ENCODE measurements at places on chromosomes 5 and 9.

- no peak for DNase-seq
Observed at GRCh38 chr5:33523208-33523771, 82.5 kb downstream of the TARS1 start.

- no peak for DNase-seq
Observed at GRCh38 chr9:38213631-38214299, 144.7 kb upstream of the SHB start.

GRCh38 chr5:15737036-15737821, 237.2 kb downstream of the FBXL7 start:
- peak; percentile 38 for DNase-seq

DNA sequence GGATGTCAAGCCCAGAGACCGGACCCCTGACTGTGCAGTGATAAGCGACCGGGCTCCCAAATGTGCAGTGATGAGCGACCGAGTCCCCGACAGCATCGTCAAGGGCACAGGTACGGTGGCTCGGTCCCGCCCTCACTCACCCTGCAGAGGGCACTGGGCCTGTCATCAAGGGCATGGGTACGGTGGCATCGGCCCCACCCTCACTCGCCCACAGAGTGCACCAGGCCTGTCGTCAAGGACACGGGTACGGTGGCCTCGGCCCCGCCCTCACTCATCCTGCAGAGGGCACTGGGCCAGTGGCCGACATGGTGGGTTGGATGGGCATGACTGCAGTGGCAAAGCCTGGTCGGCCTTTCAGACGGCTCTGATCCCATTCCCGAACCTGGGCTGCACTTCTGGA, 9.7 kb upstream of the LRRC14B start:
- DNase-seq = no peak

- no peak for DNase-seq
Observed at GRCh38 chr5:155024015-155024414, 10.5 kb downstream of the KIF4B start.

DNA sequence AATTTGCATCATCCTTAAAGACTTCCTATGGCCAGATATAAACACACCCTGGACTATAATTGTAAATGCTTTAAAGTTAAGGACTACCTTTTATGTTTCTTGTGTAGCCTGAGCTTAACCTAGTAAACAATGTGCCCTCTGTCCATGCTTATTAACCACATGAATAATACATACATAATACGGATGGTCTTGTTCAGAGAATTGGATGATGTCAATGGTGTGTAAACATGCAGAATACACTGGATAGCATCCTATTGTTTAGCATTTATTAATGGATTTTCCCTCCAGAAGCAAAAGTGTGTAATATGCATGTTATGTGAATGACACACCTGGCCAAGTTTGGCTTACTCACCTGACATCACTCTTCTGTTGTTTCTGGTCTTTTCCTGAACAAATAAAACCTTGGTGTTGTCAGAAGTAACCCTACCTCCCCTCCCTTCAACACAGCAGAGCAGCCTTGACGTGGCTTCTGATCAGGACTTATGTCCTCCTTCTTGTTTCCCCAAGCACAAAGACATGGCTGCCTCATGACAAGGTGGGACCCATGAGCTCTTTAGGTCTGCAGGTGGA, 517.9 kb downstream of the MTRR start:
- no peak for DNase-seq

DNA sequence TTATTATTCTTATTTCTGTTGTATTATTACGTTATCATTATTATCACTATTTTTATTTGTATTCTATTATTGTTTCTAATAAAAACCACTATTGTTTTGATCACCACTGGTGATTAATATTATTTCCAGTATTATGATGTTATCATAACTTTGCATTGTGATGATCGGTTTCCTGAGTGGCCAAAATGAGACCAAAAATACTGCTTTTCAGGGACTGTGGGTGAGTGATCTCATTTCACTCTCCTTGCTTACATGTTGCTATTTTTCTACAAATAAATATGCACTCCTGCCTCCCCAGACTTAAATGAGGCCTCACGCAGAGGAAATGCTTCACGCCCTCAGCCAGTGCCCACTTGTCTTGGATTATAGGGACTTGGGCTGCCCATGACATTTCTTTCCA, 78.4 kb downstream of the LRSAM1 start:
- DNase-seq = no peak
